ENCODE measurements at places on chromosomes 1 and 21. TPM values are rescaled to one million over a fixed set of nuclear protein-coding genes. Genes with fewer than 3 reads are reported as not detected.

- H3K4me1 ChIP-seq: no peaks in the 10 kb centered on the region
Measured at GRCh38 chr1:91057784-91058183, 35.9 kb upstream of the ZNF644 start.

The VSIG8 gene
- total RNA-seq: not detected

The TSSK3 gene
- 1.8 TPM for total RNA-seq

The ABCA4 gene
- 2.7 TPM for total RNA-seq
